Activated CD4-positive, alpha-beta T cell treated with anti-CD3 and anti-CD28 coated beads, Interleukin-10, Interleukin-2, amounts not matched to agents 100 ng/mL and 50 ng/mL, durations not matched to agents 16 hours and 8 hours (primary cell): ENCODE measurements at places on chromosomes 7 and 10.

- DNase-seq = no peak
These were observed 9.2 kb downstream of the REEP3 start for GRCh38 chr10:63530409-63530808.

- DNase-seq = no peak
These were observed 100.5 kb downstream of the CYP26A1 start for GRCh38 chr10:93173967-93174845.

GRCh38 chr10:68167586-68168189, 58.4 kb downstream of the MYPN start:
- DNase-seq = no peak

GRCh38 chr7:37007268-37007667, 283.0 kb upstream of the AOAH start:
- no peak for DNase-seq

- no peak for DNase-seq
These were observed 470.8 kb upstream of the SEMA3A start for GRCh38 chr7:84665339-84665738.

- peak; percentile 42 for DNase-seq
These were observed 820 bp downstream of the BBS9 start for GRCh38 chr7:33130184-33130583.

- no peak for DNase-seq
These were observed 239.9 kb downstream of the CAMK1D start for GRCh38 chr10:12589291-12589690.

- DNase-seq = no peak
These were observed 83.6 kb downstream of the ZFAND4 start for GRCh38 chr10:45589009-45589408.

GRCh38 chr10:132364594-132364970, 32.4 kb upstream of the PWWP2B start:
- DNase-seq = peak; percentile 12

GRCh38 chr7:31785101-31785500, 98.1 kb downstream of the PPP1R17 start:
- no peak for DNase-seq

DNA sequence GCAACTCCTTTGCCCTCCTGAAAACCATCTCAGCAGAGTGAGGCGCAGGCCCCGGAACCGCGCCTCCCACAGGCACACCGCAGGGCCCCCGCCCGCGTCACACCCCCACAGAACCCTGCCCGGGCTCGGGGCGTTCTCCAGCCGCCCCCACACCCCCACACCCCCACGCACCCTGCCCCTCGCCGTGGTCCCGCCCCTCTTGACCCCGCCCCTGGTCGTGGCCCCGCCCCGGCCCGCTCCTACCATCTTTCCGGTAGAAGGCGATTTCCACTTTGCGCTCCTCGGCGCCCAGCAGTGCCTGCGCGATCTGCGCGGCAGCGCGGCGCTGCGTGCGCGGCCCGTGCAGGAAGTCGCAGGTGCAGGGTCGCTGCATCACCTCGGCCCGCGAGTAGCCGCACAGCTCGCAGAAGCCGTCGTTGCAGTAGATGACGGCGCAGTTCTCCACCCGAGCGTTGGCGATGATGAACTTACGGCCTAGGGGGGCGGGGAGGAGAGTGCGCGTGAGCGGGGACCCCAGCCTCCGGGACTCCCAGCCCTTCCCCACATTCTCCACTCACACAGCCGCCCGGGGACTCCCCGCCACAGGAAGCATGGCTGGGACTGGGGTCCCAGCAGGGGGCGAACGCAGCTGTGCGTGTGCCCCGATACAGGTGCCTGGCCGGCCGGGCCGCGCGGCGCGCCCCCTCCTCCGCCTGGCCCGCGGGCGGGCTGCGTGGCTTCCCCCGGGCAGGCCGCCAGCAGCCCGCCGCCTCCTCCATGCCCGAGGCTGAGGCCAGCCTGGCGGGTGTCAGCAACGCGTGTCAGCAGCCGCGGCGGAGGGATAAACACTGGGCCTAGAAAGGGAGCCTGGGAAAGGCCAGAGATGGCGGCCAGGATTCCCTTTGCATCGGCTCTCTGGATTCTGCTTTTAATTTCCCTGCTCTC, 3.4 kb downstream of the KCNH2 start:
- DNase-seq = peak; percentile 84

GRCh38 chr7:39033885-39034624, 56.3 kb downstream of the POU6F2 start:
- DNase-seq = no peak

- no peak for DNase-seq
These were observed 19.9 kb upstream of the HSPB1 start for GRCh38 chr7:76282344-76283253.

GRCh38 chr10:66755474-66755873, 170.4 kb upstream of the LRRTM3 start:
- DNase-seq = no peak

DNA sequence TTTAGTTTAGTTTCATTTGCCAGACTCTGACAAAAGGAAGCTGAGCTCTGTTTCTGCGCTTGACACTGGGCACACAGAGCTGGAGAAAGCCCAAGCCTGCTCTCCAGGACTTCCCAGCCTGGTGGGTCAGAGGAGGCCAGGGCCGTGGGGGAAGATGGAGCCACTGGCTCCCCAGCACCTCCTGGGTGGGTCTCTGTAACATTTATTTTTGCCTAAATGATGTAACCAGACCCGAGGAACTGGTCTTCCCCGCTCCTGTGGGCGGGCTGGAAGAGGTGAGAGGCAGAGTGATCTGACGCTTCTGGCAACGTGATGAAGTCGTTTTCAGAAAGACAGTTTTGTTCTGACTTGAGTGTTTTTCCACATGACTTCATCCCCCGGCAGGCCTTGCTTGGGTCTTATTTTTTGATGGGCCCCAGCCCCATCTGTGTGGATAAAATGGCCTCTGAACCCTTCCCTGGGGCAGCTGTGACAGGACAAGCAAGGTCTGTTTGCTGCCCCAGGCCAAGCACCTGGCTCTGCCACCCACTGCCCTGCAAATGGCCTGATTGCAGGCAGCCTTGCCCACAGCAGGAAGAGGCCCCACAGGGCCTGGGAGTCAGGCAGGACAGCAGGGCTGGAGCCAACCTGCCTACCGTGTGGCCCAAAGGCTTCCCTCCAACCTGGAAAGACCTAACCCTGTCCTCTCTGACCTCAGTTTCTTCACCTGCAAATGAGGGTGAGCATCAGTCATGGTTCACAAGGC, 304.9 kb upstream of the ZMIZ1 start:
- peak; percentile 79 for DNase-seq

DNA sequence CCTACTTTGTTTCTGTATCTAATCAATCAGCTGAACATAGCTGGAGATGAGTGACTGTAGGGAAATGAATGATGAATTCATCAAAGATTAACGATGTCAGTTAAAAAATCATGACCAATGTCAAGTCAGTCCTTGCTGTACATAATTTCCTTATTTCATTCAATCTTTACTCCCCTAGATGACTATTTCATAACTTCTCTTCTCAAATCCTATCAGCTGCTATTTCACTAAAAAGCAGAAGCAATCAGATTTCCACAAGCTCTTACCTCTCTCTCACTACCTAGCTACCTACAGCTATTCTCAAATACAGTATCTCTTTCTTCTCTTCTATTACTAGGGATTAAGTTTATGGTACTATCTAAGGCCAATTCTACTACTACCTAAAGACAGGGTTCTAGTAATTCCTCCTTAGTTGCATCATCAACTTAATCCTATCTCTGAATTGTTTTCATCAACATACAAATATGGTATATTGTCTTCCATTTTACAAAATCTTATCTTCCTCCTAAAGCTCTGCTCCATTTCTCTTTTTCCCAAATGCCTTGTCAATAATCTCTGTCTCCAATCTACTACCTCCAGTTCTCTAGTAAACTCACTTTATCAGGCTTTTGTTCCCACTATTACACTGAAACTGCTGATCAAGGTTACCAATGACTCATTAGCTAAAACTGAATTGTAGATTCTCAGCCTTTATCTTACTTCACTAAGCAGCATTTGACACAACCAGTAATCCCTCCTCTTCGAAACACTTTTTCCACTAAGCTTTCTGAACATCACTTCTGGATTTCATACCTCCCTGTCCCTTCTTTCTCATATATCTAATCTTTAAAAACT, 28.4 kb downstream of the JMJD1C start:
- DNase-seq = peak; percentile 6

GRCh38 chr7:98662289-98662688, 45.2 kb downstream of the NPTX2 start:
- no peak for DNase-seq

GRCh38 chr10:118139321-118139720, 92.6 kb upstream of the RAB11FIP2 start:
- DNase-seq = no peak

- DNase-seq = peak; percentile 44
These were observed 50.0 kb downstream of the PLXNA4 start for GRCh38 chr7:132526111-132526740.

GRCh38 chr7:152661479-152661878, 14.5 kb downstream of the XRCC2 start:
- DNase-seq = no peak
